ENCODE measurements at places on chromosomes 13 and 19.

- no peak for DNase-seq
Measured at GRCh38 chr13:59478908-59479307, 684.8 kb downstream of the DIAPH3 start.

DNA sequence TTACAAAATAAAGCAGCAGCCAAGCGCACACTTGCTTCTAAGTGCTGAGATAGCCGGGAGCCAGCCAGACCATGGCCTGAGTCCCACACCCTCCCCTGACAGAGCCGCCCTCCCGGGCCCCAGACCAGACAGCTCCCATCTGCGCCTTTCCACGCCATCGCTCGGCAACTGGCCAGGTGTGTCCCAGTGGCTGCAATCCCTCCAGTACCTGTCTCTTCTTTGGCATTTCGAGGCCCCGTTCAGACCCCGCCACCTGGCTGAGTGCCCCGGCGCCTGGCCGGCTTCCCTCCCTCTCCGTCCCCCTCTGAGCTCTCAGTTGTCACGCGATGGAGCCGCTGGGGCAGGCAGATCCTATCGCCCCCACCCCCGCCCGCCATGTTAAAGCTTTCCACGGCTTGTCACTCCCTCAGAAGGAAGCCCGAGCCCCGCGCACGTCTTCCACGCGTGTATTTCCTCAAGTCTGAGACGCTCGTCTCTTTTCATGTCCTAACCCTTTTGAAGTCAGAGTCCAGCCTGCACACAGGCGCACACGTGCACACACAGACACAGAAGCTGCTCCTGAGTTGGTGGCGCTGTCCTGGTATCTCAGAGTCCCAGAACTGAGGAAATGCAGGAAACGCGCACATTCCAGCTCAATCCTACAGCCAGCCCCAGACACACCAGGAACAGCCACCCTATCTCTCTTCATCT, 7.9 kb downstream of the MLLT1 start:
- no peak for DNase-seq

DNA sequence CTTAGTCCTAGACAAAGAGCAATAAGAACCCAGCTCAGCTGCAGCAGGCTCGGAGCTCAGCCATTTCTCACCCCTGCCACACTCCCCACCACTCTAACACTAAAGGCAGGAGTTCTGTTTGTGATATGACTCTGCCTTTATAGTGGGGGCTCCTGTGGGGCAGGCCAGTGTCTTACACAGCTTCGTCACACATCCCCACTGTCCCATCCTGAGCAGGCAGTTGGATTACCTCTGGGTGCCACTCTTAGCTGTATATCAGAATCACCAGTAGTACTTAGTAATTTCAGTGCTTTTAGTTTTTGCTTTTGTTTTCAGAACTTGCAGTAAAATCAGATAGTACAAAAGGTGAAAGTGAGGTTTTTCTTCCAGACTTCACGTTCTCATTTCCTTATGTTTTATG, 16.8 kb downstream of the SAMD4B start:
- DNase-seq = no peak

DNA sequence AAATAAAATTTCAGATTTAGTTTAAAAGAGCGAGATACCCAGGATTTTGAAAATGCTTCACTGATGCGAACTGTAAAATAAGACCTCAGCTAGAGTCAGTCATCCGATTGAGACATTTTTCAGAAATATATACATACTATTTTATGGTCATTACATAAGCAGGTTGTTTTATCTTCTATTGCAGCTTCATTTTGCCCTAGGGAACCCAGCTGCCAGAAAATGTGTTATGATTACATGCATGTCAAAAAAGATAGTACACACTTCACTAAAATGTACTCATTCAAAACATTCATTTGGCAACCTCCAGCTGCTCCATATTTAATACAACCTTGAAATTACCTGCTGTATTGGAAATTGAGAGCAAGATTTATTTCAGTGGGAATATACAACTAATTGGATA, 483.8 kb upstream of the SLITRK6 start:
- DNase-seq = no peak

- no peak for DNase-seq
Measured at GRCh38 chr19:54464630-54465425, 1.2 kb upstream of the LENG9 start.

GRCh38 chr13:95246292-95247082, 54.8 kb downstream of the ABCC4 start:
- DNase-seq = peak; percentile 55

- DNase-seq = no peak
Measured at GRCh38 chr19:57560049-57560491, 407 bp upstream of the ZNF550 start.

GRCh38 chr19:36449059-36449670, 30.7 kb upstream of the ZFP82 start:
- no peak for DNase-seq

GRCh38 chr13:78978381-78978998, 319.5 kb upstream of the OBI1 start:
- no peak for DNase-seq

DNA sequence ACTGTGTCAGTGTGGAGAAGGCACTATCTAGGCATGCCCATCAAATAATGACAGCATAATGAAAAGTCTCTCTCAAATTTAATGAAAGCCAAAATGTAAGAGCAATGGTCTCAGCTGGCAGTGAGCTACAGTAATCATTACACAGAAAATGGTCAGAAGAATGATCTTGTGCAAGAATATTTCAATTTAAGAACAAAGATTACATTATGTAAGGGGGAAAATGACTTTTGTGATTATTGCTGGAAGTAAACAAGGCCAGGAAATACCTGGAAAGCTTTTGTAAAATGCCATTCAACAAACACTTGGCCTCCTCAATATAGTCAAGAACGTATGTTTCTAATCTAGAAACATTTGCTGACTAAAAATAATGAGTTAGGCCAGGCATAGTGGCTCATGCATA, 89.1 kb downstream of the CAB39L start:
- no peak for DNase-seq

DNA sequence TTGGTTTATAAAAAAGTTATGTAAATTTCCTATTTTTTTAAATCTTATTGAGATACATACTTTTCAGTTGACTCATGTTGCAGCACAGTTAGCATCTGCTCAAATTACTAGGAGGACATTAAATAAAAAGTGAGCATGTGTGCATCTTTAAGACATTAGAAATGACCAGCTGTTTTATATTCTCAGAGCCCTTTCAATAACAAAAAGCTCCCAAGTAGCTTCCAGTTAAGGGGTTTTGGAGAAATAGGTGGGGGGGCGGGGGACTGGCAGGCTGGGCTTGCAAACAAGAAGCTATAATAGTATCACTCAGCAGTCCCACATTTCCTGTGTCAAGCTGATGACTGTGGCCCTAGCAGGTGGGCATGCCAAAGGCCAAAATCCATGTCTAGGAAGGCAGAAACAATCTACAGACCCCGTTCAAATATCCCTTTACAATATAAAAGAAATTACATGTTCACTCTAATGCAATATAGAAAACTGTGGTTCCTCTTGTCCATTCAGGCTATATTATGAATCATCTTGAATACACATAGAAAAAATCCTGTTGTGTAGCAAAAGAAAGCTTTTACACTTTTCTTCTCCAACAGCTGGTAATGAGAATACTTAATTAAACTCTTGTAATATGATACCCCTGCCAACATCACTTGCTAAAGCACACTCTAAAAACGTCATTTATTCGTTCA, 1713.2 kb upstream of the SLC10A2 start:
- DNase-seq = no peak

Measured in NCI-H2107 (cell line).